ENCODE measurements at places on chromosomes 3 and 15.

DNA sequence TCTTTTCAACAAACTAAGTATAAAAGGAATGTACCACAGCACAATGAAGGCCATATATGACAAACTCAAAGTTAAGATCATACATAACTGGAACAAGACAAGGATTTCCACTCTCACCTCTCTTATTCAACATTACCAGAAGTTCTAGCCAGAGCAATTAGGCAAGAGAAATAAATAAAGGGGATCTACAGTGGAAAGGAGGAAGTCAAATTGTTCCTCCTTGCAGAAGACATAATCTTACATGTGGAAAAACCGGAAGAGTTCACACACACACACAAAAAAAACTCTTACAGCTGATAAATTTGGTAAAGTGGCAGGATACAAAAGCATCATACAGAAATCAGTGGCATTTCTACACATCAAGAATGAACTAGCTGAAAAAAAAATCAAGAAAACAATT is 277.9 kb downstream of the MCTP2 start:
- no peak for DNase-seq

DNA sequence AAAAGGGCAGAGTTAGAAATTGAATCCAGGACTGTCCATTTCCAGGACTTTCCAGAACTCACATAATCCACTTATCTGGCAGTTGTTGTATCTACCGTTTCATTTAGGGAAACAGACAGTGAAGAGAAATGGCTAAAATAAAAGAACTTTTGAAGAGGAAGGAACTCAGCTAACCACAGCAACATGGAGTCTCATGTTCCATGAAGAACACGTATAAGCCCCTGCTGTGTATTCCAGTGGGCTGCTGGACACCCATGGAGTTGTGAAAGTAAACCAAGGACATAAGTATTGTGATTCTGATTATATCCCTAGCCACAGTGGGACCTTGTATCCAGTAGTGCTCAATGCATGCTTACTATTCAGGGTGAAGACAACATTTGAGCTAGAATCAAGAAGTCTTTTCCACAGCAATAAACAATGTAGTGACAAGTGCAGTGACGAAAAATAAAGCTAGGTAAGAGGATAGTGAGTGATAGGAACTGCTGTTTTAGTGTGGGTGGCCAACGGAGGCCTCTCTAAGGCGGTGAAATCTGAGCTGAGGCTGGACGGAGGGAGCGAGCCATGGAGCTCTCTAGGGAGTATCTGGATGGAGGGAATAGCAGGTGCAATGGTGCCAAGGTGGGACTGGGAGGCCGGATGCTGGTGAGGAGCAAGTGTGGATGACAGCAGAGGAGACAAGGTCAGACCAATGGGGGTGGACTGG is 26.8 kb upstream of the TRH start:
- no peak for DNase-seq

- no peak for DNase-seq
Measured at GRCh38 chr3:63430875-63431274, 152.8 kb downstream of the SYNPR start.

DNA sequence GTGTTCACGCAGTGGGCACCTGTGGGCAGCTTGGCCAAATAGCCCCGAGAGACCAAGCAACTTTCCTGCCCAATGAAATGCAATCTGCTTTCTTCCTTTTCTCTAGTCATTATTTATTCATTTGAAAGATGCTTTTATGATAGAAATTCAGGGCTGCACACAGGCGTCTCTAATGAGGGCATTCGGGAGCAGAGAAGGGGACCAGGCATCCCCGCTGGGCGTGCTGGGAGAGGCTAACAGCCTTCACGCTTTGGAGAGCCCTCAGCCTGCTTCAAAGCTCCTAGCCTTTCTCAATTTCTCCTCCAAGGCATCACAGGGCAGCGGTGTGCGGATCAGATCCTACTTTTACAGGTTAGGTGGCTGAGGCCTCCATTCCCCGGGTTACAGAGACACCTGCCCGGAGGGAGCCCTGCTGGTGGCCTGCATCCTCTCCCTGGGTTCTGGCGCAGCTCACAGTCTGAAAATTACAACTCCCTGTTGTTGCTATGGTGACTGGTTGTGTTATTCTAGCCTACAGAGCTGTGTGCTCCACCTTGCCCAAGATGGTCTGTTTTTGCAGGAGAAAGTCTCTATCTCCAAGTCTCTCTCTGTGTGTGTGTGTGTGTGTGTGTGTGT is 21.8 kb upstream of the KLF13 start:
- no peak for DNase-seq

DNA sequence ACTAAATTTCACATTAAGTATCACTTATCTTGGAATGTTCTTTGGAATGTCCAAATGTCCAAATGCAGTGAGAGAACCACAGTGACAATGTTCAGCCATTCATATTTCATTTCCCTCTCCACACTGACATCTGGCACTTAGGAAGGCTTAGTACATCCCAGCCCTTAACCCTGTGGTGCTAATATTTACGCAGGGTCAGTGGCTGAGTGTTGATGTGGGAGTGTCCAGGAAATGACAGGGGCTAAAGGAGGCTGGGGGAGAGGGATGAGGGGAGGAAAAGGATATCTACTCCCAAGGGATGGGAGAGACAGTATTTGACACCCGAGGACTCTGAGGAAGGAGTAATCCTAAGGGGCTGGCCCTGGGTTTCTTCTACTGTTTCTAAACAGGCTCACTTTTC is 14.1 kb upstream of the CCR4 start:
- DNase-seq, result no peak

DNA sequence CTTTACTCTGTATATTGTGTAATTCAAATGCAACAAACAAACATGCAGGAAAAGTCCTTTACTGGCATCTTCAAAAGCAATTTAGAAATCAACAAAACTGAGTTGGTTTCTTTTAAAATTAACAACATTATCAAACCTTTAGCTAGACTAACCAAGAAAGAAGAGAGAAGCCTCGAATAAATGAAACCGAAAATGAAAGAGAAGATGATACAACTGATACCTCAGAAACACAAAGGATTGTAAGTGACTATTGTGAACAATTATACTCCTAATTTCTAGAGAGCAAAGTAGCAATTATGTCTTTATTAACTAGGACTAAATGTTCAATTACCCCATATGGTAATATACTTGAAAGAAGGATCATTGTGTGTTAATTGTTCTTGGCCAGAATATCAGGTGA is 49.2 kb upstream of the P3H2 start:
- DNase-seq, result no peak

DNA sequence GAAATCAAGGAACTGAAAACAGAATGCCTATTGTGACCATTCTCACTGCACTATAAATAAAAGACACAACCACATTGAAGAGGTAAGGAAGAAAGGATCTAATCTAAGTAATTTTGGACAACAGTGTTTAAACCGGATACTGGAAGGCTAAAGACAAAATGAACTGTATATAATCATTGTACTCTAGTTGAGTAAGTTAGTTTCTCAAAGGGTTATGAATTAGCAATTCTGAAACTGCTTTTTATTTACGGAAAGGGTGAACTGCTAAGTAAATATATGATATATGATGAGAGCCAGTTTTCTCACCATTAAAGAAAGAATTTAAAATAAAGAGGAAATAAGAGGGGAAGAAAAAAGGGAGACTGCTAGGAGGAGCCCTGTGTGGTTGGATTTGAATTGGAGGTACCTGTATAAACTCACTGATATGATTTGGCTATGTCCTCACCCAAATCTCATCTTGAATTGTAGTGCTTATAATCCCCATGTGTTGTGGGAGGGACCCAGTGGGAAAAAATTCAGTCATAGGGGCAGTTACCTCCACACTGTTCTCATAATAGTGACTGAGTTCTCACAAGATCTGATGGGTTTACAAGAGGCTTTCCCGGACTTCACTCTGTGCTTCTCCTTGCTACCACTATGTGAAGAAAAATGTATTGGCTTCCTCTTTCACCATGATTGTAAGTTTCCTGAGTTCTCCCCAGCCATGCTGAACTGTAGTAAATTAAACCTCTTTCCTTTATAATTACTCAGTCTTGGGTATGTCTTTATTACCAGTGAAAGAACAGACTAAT is 607.7 kb downstream of the PYDC2 start:
- no peak for DNase-seq

- no peak for DNase-seq
Measured at GRCh38 chr3:11624161-11624560, 19.6 kb downstream of the VGLL4 start.

- no peak for DNase-seq
Measured at GRCh38 chr15:85828874-85829273, 34.1 kb upstream of the KLHL25 start.

- no peak for DNase-seq
Measured at GRCh38 chr3:64924961-64925360, 237.2 kb upstream of the ADAMTS9 start.

DNA sequence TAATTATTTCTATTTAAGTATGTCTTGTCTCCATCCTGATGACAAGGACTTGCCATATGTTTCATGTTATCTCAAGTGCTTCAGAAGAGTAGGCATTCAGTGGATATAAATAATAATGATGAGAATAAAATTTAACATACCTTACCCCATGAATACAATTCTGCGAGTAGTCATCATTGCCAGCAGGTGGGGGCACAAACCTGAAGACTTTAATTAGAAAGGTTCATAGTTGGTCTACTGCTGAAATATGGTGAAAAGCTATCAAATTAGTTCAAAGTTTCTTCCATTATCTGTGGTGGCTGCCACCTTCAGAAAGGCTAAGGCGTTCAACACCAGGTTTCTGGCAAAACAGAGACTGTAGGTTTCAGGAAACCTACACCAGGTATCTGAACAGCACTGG is 100.9 kb downstream of the P3H2 start:
- DNase-seq, result no peak

- DNase-seq, result no peak
Measured at GRCh38 chr15:81338170-81339007, 14.4 kb upstream of the STARD5 start.

GRCh38 chr15:75697523-75697922 is 15.1 kb downstream of the CSPG4 start:
- peak; percentile 37 for DNase-seq

GRCh38 chr3:184593928-184594303 is 32.3 kb downstream of the EPHB3 start:
- DNase-seq, result no peak

DNA sequence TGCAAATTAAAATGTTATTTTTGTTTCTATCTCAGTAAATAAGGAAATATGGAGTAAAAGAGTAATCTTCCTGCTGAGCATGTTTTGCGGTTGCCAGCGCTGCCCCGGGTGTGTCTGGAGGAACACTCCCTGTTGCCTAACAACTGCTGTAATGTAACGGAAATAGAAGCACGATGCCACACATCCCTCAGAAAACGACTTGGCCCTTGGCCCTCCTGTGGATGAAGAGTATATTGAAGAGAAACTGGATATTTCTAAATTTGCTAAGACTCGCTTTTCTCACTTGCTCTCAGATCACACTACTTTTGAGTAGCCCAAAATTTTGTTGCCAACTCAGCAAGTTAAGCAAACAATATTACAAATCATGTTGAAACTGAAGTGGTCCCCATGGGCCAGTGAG is 18.9 kb downstream of the CX3CR1 start:
- DNase-seq, result peak; percentile 36

DNA sequence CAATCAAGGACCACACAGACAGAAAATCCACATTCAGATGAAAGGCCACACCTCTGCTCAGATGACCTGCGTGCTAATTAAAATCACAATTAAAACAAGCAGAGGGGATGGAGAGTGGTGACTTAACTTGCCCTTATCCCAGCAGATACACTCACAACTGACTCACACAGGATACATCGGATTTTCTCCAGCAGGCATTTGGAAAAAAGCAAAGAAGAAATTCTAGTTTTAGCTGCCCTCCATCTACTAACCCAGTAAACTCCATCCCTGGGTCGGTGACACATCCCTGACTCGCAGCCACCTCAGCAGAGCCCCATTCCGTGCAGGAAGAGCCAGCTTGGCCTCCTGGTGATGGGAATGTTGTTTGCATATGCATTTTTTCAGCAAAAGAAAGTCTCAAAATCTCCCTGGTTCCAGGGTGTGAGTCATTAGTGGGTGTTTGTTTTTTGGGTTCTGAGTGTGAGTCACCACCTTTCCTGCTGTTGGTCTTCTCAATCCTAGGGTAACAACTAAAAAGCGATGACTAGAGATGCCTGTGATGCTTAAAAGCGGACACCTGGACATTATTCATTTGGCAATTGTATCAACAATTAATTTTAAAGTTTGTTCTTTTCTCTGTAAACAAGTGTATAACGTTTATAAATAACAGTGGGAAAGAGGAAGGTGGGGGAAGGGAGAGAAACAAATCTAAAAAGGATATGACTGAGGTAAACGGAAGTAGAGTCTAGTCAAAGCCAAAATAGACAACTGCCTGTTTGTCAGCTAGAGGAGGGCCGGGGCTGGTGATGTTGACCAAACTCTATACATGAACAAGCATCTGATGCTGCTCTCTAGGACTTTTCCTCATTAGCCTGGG is 49.8 kb upstream of the SLC4A7 start:
- no peak for DNase-seq

GRCh38 chr15:43912208-43912607 is 85.4 kb downstream of the WDR76 start:
- DNase-seq, result no peak

- DNase-seq, result no peak
Measured at GRCh38 chr3:79161941-79162340, 605.9 kb downstream of the ROBO1 start.

DNA sequence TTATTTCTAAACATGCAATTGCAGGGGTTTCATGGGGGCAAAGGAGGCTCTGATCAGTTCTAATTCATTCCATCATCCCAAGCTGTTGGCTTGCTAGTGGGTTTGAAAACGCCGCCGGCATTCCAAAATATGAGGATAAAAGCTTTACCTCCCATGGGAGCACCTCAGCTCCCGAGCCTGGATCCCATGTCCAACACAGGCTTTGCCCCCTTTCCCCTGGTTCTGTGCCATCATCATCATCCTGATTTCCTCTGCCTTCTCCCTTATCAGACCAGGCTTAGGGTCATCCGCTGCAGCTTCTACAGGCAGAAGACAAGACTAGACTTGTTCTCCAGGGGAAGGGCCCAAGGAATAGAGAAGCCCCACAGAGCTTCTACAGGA is 25.4 kb downstream of the SH3BP5 start:
- DNase-seq, result no peak

DNA sequence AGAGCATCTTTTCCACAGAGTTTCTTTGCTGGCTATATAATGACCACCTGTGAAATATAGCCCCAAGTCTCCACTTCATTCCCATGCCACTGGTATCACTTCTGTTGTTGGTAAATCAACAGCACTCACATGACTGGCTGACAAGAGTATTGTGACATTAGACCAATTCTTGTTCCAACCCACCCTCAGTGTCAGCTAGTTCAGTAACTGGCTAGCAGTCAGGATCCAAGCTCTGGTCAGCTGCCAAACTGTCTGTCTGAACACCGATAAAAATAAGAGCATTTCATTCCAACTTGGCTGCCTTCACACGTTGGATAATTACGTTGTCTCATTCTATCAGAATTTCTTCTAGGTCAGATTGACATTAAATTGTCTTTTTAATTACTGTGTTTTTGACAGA is 166.5 kb downstream of the USP13 start:
- no peak for DNase-seq

GRCh38 chr15:73321496-73322450 is 47.0 kb downstream of the HCN4 start:
- no peak for DNase-seq
